Kidney capillary endothelial cell (primary cell): ENCODE measurements at places on chromosomes 5 and 9.

GRCh38 chr5:54523534-54523933, 6.0 kb downstream of the SNX18 start:
- no peak for DNase-seq

DNA sequence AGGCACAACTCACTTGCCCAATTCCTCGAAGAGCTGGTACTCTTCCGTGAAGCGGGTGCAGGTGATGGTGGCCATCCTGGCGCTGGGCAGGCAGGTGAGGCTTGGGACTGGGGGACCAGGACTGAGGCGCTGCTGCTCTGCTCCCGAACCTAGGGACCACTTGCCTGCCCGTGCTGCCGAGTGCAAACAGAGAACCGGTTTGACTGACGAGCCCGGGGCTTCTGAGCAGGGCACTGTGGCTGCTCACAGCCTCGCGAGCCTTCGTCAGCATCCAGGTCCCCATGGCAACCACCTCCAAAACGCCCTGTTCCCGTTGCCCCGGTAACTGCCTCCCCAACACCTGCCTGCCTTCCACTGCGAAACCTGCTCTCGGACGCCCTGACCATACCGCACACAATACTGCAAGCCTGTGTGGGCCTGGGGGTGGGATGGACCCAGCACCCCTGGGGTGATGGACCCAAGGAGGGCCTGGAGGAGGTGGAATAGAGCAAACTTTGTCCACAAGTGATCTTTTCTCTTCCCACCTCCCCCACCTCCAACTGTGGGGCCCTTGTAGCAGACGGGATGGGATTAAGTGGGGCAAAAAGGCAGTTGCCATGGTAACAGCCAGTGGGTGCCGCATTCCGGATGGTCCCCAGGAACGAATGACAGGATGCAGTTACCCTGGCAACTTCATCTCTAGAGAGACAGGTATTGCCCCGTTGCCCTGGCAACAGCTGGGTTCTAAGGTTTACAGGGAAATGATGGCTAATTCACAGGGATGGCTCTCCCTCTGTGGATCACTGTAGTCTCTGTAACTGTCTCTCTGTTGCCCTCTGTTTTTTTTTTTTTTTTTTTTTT, at the start of gene CAMK2A:
CAMK2A (minus strand) TSS at position 223 of the 840 bp plus-strand sequence; CDS start at position 75, 148 bp downstream.
- no peak for DNase-seq

DNA sequence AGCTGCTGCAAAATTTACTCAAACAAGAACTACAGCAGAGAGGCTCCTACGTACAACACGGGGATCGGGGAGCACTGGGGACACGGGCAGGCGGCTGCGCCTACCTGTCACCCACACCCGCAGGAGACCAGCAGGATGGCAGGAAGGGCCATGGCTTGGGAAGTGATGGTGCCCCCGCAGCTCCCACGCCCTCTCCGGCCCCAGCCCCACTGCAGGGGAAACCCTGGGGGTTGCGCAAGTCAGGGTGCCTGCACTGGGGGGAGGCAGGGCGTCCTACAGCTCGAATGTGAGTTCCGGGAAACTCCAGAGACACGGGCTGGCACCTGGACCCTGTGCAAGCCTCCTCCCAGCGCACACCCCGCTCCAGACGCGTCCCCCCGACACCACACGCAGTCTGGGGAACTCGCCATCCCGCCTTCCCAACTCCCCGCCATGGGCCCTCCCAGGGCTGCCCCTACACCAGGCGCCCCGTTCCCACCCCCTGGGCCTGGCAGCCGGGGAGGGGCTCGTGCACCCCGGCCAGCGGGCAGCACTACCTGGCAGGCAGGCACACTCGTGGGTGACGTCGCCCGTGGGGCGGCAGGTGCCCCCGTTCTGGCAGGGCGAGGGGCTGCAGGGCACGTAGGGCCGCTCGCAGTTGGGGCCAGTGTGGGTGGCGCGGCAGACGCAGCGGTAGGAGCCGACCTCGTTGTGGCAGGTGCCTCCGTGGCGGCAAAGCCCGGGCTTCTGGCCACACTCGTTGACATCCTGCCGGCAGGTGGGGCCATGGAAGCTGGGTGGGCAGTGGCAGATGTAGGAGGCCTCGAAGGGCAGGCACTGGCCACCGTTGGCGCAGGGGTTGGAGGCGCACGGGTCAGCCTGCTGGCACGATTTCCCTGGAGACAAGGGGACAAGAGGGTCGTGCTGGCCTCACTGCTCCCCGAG, 23.3 kb downstream of the NOTCH1 start:
- DNase-seq = no peak

DNA sequence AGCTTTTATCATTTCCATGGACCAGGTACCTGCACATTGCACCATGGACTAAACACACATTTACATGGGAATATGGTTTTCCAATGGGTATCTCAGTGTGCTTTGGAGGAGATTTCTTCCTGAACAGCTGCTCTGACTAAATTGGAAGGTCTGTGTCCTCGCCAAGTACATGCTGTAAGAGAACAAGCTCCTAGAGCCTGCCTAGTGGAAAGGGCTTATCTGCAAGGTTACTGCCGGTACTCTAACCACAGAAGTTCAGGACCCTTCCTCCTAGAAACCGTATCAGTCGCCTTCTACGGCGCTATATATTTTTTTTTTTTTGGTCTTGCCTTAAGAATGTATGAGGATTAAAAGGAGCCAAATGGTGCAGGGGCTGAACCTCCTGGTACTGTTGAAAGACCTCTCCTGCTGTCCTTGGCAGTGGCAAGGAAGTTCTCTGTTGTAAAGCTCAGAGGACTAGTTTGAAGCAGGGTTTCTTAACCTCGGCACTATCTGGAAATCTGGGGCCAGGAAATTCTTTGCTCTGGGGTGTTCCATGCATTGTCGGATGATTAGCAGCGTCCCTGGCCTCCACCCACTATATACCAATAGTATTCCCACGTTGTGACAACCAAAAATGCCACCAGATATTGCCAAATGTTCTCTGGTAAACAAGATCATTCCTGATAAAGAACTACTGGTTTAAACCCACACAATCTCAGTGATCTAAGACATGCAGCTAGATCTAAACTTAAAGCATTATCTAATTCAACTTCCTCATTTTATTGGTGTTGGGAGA, 107.4 kb downstream of the FBXO38 start:
- DNase-seq = no peak
